Occipital lobe (tissue), 3 donors: ENCODE measurements at places on chromosomes 11 and 22. TPM values are rescaled to one million over a fixed set of nuclear protein-coding genes. Genes with fewer than 3 reads are reported as not detected.

DNA sequence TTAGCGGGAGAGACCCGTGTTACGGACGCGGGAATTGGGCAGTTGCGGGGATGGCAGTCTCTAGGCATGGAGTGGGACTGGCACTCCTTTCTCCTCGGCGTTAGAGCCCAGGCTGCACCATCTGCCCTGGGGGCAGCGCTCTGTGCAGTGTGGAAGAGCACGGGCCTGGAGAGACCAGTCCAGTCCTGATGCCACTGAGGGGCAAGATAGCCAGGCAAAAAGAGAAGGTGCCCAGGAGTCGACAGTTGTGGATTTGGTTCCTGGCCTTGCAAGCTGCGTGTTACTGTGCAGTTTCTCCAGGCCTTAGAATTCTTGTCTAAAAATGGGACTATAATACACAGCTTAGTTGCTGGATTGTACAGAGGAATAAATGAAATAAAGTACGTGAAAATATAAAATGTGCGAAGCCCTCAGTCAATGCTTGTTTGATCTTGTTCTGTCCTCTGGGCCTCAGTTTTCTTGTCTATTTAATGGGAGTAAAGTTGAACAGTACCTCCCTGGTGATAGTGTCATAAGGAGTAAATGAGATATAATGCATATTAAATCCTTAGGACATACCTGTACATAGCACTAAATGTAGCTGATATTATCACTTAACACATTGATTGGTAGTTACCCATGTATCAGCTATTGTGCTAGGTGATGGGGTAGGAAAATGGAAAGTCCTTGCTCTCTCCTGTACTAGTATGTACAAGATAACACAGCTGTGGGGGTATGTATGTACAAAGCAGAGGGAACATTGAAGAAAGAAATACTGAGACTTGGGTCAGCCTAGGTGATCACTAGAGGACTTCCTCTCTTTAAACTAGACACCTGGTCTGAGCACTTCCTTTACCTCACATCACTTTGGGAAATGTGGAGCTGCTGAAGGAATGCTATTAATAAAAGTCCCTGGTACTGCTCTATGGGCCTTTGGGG lies 1.2 kb downstream of the ATXN10 start:
- DNase-seq = no peak

- DNase-seq = peak; percentile 50
These were observed 88.6 kb upstream of the CRYBB3 start for GRCh38 chr22:25110846-25111578.

DNA sequence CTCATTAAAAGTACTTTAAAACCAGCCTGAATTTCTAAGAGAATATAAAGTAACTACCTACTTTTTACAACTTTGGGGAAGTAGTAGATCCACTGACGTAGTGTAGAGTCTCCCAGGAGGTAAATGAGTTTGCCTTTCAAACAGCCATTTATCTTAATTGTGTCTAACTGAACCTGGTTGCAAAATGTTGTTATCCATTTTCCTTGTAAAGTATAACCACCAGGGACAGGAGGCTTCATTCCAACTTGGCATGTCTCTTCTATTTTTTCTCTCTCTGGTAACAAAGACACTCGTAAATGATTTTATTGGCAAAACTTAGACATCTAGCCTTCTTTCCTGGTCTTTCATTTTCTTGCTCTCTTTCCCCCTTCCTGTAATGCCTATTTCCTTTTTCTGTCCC lies 36.9 kb downstream of the NXPE1 start:
- DNase-seq = no peak

- DNase-seq = no peak
These were observed 20.2 kb downstream of the RPS6KA4 start for GRCh38 chr11:64379160-64379559.

The SMC1B gene
- under 0.01 TPM for total RNA-seq

The SCN3B gene
- total RNA-seq = 54.4 TPM

The TTC17 gene
- total RNA-seq = 109 TPM
